ENCODE measurements at places on chromosomes 2 and 18.

- no peak for DNase-seq
Measured at GRCh38 chr2:10772868-10773215, 39.7 kb downstream of the PDIA6 start.

DNA sequence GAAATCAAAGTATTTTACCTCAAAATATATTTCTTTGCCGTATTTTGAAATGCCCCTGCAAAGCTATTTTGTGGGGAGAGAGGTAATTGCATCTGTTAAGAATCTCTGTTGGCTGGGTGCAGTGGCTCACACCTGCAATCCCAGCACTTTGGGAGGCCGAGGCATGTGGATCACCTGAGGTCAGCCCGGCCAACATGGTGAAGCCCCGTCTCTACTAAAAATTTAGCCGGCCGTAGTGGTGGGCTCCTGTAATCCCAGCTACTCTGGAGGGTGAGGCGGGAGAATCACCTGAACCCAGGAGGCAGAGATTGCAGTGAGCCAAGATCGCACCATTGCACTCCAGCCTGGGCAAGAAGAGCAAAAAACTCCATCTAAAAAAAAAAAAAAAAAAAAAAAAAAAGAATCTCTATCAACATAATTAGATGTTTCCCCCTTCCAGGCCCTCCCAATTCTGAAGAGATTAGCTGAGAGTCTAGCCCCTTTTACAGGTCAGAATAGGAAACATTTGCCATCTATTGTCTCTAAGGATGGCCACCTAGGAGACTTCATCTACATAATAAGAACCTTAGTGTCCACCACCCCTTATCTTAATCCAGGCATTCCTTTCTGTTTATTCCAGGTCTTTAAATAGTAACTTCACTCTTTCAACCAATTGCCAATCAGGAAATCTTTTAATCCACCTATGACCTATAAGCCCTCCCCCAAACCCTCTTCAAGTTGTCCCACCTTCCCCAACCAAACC, 3.5 kb upstream of the TRAPPC8 start:
- no peak for DNase-seq

GRCh38 chr2:135985826-135986393, 484 bp upstream of the DARS1 start:
- DNase-seq: no peak

- DNase-seq: no peak
Measured at GRCh38 chr2:109499566-109499965, 114.2 kb downstream of the SEPTIN10 start.

- DNase-seq: no peak
Measured at GRCh38 chr18:40120796-40121391, 1834.1 kb upstream of the PIK3C3 start.

GRCh38 chr2:161427664-161428587, 11.8 kb downstream of the TBR1 start:
- DNase-seq: no peak
